ENCODE measurements at places on chromosomes 5 and 9.

GRCh38 chr5:172556262-172556661 is 84.8 kb upstream of the NEURL1B start:
- DNase-seq, result no peak

- DNase-seq, result no peak
Observed at GRCh38 chr5:178366998-178367735, 134.6 kb upstream of the PHYKPL start.

- no peak for DNase-seq
Observed at GRCh38 chr9:8085986-8086385, 286.4 kb upstream of the DMAC1 start.

DNA sequence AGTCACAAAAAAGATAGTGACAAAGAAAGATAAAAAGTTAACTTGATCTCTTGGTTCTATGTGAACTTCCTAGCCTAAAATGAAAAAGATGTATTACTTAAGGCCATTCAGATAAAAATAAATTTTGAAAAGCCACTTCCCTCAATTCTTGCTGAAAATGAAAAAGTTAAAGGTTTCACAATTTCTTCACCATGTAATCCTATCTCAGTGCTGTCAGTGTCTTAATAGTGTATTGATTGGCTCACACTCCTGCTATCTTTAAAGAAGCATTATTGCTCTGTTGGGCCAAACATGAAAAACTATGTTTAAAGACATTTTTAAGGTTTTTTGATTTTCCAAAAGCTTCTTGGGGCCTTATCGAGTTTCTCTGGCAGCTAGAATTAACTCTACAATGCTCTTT is 18.1 kb upstream of the EGFLAM start:
- no peak for DNase-seq

GRCh38 chr5:5014586-5015235 is 125.4 kb upstream of the ADAMTS16 start:
- no peak for DNase-seq

DNA sequence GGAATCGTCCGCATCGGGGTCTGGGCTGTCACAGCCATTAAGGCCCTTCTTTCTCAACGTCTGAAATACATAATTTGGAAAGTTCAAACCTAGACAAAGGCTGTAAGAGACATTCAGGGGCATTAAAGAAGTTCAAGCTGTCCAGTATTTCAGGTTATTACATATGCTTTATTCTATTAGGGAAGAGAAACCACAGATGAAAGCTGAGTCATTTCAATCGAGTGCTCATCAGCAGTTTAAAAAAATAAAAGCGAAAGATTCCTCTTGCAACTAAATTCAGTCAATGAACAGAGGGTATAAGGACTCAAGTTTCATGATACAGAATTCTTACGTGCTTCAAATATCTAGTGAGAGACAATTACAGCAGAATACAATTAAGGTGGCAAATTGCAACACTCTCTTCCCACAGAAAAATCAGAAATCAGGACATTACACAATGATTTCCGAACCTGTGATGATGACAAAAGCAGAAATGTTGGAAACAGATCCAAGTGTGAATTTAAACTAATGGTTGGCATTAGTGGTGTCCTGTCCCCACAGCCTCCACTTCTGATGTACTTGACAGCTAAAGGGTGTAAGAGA is 121.6 kb downstream of the MEF2C start:
- peak; percentile 4 for DNase-seq

DNA sequence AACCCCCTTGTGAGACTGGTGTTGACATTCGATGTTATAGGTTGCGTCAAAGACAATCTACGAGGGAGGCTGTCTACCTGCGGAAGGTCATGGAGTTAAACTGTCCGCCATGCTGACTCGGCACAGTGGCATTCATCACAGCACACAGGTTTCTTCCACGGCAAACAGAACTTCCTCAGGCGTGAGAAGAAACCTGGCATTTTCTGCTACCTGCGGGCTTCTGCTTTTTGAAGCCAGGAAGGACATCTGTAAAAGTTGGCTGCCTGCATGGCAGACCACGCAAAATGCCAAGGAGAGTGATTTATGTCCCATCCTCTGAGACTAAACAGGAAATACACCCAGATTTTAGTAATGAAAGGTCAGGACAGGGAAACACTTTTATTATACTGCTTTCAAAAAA is 809.8 kb upstream of the NUDT12 start:
- no peak for DNase-seq

- no peak for DNase-seq
Observed at GRCh38 chr5:8517456-8517855, 648.5 kb downstream of the MTRR start.

- no peak for DNase-seq
Observed at GRCh38 chr9:131529597-131530545, 1.2 kb downstream of the UCK1 start.

GRCh38 chr9:33161011-33161588 is 6.0 kb downstream of the B4GALT1 start:
- DNase-seq, result no peak

DNA sequence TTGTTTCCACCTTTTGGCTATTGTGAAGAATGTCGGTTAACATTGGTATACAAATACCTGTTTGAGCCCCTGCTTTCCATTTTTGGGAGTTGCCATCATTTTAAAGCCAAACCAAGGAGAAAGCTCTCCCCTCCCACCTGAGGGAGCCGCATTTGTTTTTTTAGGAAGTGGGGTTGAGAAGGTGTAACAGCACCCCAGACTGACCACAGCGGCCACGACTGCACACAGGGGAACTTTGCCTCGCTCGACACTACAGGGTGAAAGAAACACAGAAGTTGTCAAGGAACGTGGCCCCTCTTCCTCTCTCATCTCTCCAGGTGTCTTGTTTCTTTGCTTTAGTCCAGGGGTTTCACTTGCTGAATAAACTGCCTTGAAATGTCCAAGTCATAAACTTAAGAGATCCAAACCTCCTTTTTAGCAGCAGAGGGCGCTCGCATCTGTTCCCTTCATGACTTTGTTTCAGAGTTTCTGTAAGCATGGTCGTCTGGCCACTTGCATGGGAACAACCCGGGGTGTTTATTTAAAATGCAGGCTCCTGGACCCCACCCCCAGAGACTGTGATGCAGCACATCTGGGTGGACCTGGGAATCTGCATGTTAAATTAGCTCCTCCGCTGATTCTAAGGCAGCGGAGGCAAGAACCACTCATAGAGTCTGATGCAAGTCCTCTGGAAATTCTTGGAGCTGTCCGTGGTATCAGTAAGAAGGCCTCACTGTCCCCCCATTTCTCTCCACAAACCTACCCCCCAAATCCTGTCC is 2.1 kb upstream of the TTLL11 start:
- DNase-seq, result no peak

DNA sequence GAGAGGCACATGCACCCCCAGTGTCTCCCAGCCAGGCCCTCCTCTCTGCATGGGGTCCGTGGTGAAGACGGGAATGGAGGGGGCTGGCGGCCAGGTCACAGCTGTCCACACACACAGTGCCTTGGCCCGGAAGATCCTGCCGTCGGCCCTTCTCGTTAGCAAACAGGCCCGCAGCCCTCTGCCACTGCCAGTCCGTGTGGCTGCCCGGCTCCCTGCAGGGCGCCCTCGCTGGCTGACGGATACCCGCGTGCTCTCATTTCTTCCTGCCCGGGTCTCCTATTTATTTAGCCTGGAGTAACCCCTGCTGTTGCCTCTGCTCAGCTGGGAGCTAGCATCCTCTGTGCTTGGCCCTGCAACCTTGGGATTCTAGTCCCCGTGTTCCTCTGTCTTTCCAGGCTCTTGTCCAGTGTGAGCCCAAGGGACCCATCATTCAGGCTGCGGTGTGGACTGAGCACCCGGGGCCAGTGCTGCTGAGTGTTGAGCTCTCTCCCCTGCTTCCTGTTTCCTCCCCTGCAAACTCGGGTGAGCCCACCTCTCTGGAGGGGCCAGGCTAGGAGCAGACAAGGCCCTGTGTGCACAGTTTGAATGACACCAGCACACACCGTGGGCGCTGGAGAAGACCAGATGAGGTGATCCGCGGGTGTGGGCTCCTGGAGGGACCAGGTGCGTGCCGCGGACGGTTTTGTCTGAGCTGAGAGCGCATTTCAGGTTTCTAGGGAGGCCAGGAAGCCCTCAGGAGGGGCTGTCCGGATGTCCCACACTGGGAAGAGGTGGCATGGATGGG is 14.6 kb upstream of the RNU6ATAC start:
- DNase-seq, result no peak

GRCh38 chr9:131306397-131307004 is 17.0 kb downstream of the PLPP7 start:
- no peak for DNase-seq
